ENCODE measurements at places on chromosomes 7 and 10. TPM values are rescaled to one million over a fixed set of nuclear protein-coding genes. Genes with fewer than 3 reads are reported as not detected.

DNA sequence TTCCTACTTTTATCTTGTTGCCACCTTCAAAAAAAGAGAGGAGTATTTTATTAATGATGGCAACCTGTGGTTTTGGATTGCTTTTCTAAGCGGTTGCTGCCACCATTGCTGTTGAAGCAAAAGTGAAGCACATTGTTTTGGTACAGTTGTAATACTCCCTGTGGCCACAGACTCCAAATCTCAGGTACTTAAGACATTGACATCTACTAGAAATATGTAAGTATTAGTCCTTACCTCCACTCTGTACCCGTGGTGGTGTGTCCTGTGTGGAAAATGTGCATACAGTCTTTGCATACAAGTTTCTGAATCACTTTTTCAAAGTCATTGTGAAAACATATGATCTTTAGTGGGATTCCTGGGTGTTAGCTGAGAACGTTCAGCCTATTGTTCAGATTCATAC lies 85.7 kb downstream of the ANLN start:
- DNase-seq: no peak

GRCh38 chr10:126432507-126432906 lies 44.2 kb upstream of the ADAM12 start:
- no peak for DNase-seq

GRCh38 chr7:129366-130221 lies 62.8 kb upstream of the FAM20C start:
- DNase-seq: no peak

- DNase-seq: no peak
Observed at GRCh38 chr10:77794256-77795142, 132.1 kb downstream of the DLG5 start.

- DNase-seq: no peak
Observed at GRCh38 chr10:60446851-60447250, 57.2 kb upstream of the ANK3 start.

GRCh38 chr7:44580945-44581878 lies 819 bp downstream of the TMED4 start:
- no peak for DNase-seq

- no peak for DNase-seq
Observed at GRCh38 chr7:37549076-37549931, 100.6 kb upstream of the ELMO1 start.

GRCh38 chr7:146889806-146890555 lies 773.4 kb downstream of the CNTNAP2 start:
- DNase-seq: no peak

Gene CUBN
- 0.92 TPM for total RNA-seq

Gene SPDYE6
- not detected for total RNA-seq

Gene TNS3
- total RNA-seq: 44.8 TPM

Gene PLAU
- total RNA-seq: 8.5 TPM
